ENCODE measurements at places on chromosomes 12 and 14.

GRCh38 chr14:105845725-105846309 lies 319.4 kb downstream of the TMEM121 start:
- no peak for DNase-seq

DNA sequence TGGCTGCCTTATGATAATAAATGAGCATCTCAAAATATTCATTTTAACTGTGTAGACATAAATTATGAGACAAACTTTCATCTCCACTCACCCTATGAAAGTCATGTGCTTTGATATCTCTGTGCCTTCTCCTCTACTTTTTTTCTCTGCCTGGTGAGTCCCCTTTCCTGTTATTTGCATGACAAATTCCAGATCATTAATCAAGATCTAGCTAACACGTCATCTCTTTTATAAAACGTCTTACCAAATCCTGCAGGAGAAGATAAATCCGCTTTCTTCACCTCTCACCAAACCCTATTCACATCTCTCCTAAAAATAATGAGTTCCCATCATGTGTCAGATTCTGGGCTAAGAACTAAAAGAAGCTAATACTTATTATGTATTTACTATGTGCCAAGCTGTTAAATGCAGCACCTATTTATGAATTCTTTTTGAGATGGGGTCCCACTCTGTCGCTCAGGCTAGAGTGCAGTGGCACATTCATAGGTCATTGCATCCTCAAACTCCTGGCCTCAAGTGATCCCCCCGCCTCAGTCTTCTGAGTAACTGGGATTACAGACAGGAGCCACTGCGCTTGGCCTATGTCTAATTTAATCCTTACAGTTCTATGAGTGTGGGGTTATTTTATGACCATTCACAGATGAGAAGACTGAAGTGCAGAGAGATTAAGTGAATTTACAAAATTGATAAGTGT lies 26.7 kb downstream of the SPX start:
- no peak for DNase-seq

DNA sequence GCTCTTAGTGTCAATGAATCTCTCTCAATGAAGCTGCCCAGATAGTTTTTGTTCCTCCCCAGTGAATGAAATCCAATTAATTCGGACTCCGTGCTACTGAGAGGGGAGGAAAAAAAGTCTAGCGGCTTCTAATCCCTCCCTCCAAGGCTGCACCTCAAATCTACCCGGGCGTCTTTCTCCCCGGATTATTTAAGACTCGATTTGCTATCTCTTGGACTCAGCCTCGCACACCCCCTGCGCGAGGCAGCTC lies 134 bp downstream of the DUSP6 start:
- DNase-seq = no peak

GRCh38 chr12:128267651-128268378 lies 845 bp downstream of the TMEM132C start:
- no peak for DNase-seq

DNA sequence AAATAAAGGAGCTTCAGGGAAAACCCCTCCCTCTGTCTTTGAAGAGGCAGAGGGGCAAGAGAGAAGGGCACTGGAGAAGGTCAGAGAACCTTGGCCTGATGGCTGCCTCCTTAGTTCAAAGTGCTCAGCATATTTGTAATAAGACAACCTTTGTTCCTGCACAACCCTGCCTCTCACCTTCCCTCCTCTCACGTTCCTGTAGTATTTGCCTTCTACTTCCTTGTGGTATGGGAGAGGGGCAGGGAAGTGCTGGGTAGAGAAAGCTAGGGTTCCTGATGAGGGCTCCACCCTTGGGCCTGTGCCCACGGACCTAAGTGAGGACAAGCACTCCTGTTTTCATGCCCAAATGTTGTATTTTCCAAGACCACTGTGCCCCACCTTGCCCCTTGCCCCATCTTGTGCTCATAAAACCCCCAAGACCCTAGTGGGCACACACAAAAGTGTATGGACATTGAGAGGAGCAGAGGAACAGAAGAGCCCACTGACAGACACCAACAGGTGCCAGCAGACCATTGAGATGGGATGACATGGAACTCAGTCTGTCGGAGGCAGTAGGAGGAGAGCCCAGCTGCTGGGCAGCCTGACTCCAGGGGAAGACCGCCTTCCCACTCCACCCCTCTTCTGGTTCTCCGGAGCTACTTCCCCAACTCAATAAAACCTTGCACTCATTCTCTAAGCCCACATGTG lies 261.5 kb upstream of the CCDC196 start:
- no peak for DNase-seq

DNA sequence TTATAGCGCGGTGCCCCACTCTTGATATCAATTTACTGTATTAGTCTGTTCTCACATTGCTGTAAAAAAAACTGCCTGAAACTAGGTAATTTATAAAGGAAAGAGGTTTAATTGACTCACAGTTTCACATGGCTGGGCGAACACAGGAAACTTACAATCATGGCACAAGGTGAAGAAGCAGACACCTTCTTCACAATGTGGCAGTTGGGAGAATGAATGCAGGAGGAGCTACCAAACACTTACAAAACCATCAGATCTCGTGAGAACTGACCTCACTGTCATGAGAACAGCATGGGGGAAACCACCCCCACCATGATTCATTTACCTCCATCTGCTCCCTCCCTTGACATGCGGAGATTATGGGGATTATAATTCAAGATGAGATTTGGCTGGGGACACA lies 42.3 kb downstream of the FBXO34 start:
- no peak for DNase-seq

DNA sequence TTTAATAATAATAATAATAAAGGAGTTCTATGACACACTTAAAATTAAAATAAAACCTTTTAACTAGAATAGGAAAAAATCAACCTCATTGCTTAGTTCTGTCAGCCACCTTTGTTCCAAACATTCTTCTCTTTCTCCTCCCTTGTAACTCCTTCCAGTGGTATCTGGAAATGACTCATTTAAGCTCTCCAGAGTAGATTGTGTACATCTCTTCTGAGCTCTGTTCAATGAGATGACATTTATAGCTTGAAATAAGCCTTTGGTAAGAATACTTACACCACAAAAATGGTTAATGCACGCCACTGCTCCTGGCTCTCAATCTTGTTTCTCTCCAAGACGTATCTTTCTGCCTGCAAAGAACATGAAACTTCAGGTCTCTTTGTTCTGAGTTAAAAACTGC lies 70.3 kb downstream of the STAB2 start:
- no peak for DNase-seq

GRCh38 chr14:96634896-96635295 lies 132.7 kb downstream of the PAPOLA start:
- DNase-seq = no peak

DNA sequence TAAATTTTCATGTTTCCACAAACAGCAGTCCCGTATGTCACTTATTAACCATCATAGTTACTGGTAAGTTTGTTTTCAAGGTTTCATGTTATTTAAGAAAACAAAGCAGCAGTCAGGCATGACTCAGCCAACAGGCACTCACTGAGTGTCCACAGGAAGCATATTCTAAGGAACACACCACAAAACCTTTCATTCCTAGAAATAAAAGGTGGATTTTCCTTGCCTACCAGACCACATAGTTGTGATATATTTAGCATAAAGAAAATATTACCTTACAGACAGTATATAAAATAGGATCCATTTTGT lies 143.3 kb upstream of the AVPR1A start:
- no peak for DNase-seq

GRCh38 chr12:103128862-103129501 lies 171.5 kb downstream of the ASCL1 start:
- DNase-seq = no peak

GRCh38 chr12:75505706-75506312 lies 5.6 kb downstream of the KRR1 start:
- peak; percentile 36 for DNase-seq

DNA sequence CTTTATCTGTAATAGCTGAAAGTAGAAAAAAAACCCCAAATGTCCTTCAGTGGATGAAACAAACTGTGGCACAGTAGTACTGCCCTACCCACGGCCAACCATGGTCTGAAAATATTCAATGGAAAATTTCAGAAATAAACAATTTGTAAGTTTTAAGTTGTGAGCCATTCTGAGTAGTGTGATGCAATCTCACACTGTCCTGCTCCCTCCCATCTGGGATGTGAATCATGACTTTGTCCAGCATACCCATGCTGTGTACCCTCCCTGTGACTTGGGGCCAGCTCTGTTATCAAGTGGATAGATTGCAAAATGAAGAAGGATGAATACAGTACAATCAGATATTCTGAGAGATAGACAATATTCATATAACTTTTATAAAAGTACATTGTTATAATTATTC lies 106.2 kb downstream of the SMOC1 start:
- DNase-seq = no peak

DNA sequence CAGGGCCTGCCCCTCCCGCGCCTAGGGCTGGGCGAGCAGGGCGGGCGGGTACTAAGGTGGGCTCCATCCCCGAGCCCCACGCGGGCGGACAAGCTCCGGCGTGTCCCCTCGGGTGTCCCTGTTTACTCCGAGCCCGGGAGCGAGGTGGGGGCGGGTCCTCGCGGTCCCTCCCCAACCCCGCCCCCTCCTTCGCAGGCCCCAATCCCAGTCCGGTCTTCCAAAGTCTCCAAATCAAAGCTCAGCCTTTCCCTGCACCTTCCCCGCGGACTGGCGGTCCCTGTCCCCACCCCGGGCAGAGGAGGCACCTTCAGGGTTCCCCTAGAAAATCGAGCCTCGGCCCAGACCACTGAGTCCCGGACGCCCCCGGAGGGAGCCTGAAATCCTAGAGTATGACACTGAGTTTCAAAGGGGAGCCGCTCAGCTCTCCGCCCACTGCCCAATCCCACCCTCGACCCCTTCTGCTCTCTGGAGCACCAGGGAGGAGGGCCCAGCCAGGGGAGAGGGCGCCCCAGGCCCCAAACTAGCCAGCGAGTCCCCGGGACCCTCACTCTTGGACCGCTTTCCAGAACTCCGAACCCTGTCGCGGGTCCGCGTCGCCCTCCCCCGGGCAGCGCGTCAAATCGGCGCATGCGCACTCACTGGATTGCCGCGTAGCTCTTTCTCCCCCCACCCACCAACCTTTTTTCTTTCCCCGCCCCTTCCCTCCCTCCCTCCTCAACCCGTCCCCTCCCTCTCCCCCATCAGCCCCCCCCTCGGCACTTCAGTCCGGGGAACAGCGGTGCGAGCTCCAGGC lies at the start of gene LRP1:
Gene LRP1 (plus strand): TSS at position 758 of the 793 bp plus-strand sequence. CDS start 482 bp downstream, outside the sequence.
- peak; percentile 63 for DNase-seq

DNA sequence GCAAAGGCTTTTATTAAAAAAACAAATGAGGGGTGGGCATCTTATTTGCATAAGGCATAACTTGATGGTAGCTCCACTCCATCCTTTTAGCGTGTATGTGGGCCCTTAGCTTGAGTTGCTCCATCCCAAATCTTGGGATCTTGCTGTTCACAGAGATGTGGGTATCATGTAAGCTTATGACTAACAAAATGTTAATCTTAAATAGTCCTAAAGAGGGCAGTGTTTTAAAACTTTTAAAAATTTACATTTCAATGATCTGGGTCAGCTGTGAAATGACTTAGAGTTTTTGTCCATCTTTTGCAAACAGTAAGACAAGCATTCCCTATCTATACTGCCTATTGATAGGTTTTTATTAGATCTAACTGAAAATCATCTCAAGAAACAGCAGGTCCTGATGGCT lies 86.0 kb downstream of the SLCO1A2 start:
- peak; percentile 11 for DNase-seq

DNA sequence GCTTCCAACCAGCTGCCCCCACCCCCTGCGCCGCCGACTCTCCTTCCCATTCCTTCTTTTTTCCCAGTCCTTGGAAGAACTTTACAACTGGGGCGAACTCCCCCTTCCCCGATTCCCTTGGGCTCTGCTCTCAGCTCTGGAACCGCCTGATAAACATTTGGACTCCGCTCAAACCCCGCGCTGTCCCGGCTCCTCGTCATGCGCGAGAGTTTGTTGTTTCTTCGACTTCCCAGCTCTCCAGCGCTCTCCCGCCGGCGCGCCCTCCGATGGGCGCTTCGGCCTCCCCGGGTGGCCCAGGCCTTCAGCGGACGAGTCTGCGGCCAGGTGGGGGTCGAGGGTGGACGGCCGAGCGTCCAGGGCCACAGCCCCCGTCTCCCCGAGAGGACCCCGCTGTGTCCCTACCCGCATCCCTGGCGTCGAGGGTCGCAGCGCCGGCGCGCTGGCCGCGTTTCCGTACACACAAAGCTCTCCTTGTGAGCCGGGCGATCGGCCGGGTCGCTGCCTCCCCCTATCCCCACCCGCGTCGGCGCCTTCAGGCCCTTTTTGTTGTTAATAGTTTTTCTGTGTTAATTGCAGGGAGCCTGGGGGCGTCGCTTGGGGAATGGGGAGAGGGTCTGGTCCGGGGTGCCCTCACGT lies 847 bp downstream of the MMP14 start:
- DNase-seq = peak; percentile 62

GRCh38 chr12:78240827-78241226 lies 410.1 kb downstream of the NAV3 start:
- no peak for DNase-seq

GRCh38 chr12:104059963-104060362 lies 4.4 kb upstream of the HCFC2 start:
- no peak for DNase-seq

- DNase-seq = no peak
These were observed 182.0 kb downstream of the DPF3 start for GRCh38 chr14:72711936-72712335.

- no peak for DNase-seq
These were observed 44.6 kb upstream of the PTGDR start for GRCh38 chr14:52222901-52223300.

GRCh38 chr12:75923964-75924666 lies 107.5 kb downstream of the PHLDA1 start:
- DNase-seq = no peak

GRCh38 chr12:6192604-6193380 lies 7.4 kb upstream of the CD9 start:
- no peak for DNase-seq

- DNase-seq = no peak
These were observed 92.1 kb downstream of the NOC4L start for GRCh38 chr12:132236129-132236929.

DNA sequence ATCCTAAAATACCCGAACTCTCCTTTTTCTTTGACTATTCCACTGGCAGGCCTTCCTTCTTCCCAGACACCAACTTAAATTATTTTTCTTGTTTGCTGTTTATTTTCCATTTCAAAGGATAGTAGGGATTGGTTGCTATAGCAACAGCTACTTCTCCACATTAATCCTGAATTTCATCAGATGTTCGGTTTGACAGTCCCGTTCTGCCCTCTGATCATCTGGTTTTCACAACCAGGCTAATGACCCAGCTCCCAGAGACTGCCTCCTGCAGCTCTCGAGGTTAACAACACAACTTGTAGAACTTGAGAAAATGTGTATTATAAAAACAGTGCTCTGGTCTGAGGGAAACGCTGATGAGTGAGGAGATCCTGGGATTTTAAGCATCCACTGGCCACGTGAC lies 45.5 kb downstream of the NUAK1 start:
- no peak for DNase-seq

- DNase-seq = no peak
These were observed 19.3 kb downstream of the TSHR start for GRCh38 chr14:80974679-80975078.

DNA sequence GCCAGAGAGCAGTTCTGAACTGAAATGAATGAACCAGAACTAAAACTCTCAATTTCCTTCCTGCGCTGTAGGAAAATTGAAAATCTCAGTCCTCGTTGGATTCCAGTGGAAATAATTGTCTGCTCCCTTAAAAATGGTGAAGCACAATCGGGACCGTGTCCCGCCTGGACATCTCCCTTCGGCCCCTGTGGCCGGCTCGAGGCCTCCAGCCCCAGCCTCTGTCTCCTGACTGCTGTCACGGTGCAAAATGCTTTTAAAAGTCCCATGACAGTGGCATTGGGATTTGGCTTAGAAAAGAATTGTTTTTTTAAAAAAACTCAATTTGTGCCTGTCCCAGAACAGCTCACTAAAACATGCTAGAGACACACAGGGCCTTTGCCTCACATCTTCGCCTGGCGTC lies 142.5 kb downstream of the ZNF664 start:
- DNase-seq = no peak

- DNase-seq = peak; percentile 2
These were observed 77.7 kb downstream of the NTS start for GRCh38 chr12:85951823-85952222.
